NCI-H510A treated with DMSO at 0.1 percent for 48 hours (cell line): ENCODE measurements at places on chromosomes 1 and 21.

GRCh38 chr1:117760069-117760468 lies 154.2 kb downstream of the TENT5C start:
- DNase-seq, result no peak

DNA sequence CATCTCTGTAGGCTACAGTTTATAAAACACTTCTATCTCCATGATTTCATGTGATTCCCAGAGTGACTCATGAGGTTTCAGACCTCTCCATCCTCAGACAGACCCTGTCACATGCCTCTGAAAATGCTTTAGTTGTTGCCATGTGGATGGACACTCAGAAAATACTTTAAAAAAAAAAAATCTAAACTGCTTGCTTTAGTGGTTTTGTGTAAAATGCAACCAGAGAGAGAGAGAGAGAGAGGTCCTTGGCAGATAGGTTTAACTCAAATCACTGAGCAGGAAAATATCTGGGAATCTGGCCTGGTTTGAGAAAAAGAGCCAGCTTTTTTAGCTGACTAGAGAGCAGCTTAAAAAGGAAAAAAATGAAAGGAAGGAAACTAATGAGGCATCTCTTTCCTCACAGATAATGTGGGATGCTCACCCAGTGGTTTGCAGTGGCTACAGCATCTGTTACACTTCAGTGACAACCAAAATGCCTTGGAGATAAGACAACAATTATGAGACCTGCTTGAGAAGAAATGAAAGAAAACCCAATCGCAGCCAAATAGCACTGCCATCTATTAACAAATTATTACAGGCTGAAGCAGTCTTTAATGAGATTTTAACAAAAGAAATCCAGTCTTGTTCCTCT lies 54.6 kb upstream of the SYT14 start:
- no peak for DNase-seq

DNA sequence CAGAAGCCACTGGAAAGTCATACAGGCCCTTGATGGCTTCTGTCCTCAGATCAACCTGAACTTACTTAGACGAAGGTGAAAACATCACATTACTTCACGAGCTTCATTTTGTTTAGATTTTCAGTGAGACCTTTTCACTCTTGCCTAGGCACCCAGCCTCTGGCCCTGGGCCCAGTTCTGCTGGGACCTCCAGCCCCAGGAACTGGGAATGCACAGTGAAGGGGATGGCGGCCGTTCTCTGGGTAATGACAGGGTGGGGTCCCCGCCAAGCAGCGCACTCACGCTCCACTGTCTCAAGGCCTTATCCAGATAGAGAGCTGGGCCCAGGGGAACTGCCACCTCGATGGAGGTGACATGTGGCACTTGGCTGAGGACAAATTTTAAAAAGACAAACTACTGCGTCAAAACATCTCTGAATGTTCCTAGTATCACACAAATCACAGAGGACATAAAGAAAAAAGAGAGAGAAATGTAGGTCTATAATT lies 54.8 kb downstream of the NPHP4 start:
- no peak for DNase-seq

GRCh38 chr1:77014073-77014788 lies 147.0 kb downstream of the ST6GALNAC5 start:
- no peak for DNase-seq

GRCh38 chr21:42113926-42114409 lies 42.9 kb downstream of the UMODL1 start:
- DNase-seq, result no peak
